Stimulated activated CD4-positive, alpha-beta T cell treated with anti-CD3 and anti-CD28 coated beads, Interleukin-2, amount 100 ng/mL, for 24 hours (primary cell): ENCODE measurements at places on chromosomes 7 and 10.

- no peak for DNase-seq
Measured at GRCh38 chr7:141695803-141696289, 6.1 kb downstream of the DENND11 start.

GRCh38 chr10:12974491-12975199 is 26.9 kb downstream of the CCDC3 start:
- no peak for DNase-seq

GRCh38 chr7:106163257-106163656 is 51.1 kb upstream of the SYPL1 start:
- no peak for DNase-seq

- no peak for DNase-seq
Measured at GRCh38 chr10:60977161-60978122, 33.5 kb upstream of the RHOBTB1 start.

- peak; percentile 21 for DNase-seq
Measured at GRCh38 chr10:60943316-60944057, 498 bp downstream of the RHOBTB1 start.

DNA sequence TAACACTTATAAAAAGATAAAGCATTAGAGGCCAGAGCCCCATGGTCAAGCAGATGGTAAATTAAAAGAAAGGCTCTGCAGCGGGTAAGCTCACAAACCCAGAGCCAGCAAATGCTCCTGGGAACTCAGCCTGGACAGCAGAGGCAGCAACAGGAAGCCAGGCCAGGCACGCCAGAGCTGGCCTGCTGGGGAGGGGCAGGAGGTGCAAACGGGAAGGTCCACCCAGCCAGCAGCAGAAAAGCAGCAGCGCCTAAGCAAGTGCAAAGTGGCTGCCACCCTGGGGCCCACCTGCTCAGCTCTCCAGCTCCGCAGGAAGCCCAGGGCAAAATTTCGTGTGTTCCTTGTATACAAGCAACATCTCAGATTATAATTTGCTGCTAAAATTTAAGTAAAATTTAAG is 82.7 kb upstream of the GPR22 start:
- DNase-seq, result no peak

DNA sequence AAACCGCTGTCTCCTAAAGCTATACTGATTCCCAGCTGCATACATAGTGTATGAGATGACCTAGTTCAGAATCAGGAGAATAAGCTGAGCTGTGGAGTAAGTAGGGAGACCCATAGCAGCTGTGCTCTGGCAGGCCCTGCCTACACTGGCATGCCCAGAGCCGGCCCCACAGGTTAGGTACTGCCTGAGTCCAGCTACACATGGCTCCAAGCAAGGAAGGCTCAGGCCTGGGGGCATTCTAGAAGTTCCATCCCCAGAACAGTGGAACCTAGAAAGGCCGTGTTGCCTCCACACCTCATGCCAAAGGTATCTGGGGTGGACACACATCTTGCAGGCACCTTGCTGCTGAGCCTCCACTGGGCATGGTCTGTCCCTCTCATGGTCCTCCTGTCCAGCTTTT is 195.7 kb upstream of the CDCA7L start:
- no peak for DNase-seq

- no peak for DNase-seq
Measured at GRCh38 chr10:29619241-29619669, 15.5 kb downstream of the SVIL start.

DNA sequence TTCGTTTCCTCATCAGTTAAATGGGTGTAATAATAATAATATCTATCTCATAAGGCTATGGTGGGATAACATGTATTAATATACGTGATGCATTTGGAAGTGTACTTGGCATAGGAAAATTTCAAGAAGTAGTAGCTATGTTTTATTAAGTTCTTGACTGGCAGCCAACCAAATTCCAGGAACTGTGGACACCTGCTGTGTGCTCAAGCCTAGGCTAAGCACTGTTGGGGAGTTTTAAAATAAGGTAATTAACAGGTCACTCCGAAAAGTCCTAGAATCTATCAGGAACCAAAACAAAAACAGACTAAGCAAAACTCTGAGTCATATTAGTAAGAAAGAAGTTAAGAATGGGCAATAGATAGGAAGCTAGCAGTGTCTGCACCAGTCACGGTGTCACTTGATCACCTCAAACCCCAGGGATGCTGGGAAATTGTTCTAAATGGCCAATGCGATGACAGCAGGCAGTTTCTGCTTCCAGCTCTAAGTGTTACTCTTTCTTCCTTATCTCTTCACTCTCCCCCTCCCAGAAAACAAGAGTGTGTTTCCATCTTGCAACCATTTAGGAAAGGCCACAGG is 92.0 kb upstream of the GDF10 start:
- no peak for DNase-seq

DNA sequence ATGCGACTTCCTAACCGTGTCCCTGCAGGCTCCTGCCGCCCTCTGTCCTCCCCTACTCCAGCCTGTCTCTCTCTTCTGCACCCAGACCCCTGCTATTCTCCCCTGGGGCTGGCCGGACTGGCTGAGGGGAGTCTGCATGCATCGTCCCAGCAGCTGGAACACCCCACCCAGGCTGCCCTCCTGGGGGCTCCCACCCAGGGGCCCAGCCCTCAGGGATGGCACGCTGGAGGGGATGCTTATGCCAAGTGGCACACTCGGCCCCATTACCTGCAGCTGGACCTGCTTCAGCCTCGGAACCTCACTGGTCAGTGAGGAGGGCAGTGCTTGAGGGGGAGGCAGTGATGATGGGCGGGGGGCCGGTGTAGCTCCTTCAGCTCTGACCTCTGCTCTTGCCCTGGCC is 21.7 kb upstream of the ZNF467 start:
- DNase-seq, result no peak

DNA sequence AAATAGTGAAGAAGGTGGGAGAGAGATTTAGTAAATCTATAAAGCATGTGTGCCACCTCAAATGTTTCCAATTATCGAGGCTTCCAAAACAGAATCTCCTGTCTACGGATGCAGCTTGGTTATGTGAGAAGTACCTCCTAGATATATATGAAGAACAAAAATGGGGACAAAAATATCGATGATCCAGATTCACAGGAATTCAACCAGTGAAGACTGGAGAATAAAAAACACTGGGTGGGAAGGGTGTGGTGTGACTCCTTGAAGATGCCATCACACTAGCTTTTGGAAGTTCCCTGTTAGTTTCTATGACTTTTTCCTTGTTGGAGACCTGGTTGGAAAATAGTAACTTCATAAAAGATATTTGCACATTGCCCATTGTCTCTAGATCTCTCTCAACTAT is 152.4 kb downstream of the LRRC4 start:
- DNase-seq, result no peak

GRCh38 chr10:65720901-65721300 is 1204.9 kb upstream of the LRRTM3 start:
- DNase-seq, result no peak

DNA sequence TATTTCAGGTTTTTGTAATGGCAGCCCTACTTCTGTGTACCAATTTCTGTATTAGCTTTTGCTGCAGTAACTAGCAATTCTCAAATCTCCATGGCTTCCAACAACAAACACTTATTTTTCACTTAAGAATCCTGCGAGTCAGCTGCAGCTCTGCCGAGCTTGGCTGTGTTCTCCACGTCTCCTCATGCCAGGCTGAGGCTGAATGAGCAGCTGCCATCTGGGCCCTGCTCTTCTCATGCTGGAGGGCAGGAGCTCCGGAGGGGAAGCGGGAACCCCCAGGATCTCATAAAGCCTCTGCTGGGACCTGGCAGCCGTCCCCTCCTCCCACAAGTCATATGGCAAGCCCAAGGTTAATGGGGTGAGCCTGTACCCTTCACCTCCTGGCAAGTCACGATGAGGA is 591.1 kb downstream of the SDK1 start:
- no peak for DNase-seq

DNA sequence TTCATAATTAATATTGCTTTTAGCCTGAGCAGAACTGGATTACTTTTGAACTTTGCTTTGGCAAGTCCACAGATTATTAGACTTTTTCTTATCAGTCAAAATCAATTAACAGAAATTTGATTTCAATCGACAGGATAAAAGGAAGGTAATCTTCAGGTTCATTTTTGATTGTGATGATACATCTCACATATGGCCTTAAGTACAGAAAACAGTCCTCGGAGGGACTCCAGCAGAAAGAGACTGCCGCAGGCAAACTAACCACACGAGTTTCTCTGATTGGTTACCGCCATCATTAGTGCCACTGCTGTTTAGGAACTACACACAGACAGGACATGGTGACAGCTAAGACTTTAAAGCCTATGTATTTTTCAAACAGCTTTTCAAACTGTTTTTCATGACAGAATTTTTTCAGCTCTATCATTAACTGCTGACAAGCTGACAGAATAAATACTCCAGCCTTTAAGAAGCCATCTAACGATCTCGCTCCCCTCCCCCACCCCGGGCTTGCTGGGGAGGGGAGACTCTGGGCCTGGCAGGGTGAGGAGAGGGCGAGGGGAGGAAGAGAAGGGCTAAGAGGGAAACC is 668.2 kb downstream of the KCNMA1 start:
- no peak for DNase-seq

- DNase-seq, result no peak
Measured at GRCh38 chr7:103712991-103713778, 267.2 kb upstream of the SLC26A5 start.

GRCh38 chr7:82506702-82507101 is 63.1 kb upstream of the CACNA2D1 start:
- DNase-seq, result no peak

GRCh38 chr10:77214799-77215198 is 422.8 kb downstream of the KCNMA1 start:
- no peak for DNase-seq

DNA sequence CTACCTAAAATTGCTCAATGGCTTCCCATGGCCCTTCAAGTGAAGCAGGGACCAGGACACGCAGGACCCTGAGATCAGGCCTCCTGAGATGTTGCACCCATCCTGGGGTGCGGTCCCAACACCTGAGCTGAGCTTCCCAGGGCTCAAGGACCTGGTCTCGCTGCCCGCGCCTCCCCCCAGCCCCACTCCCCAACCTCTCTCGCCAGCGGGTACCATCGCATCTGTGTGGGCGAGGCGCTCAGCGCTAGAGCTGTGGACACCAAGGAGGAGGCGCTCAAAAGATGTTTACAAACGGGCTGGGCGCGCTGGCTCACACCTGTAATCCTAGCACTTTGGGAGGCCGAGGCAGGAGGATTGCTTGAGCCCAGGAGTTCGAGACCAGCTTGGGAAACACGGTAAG is 7.4 kb upstream of the CRYGN start:
- DNase-seq, result no peak

DNA sequence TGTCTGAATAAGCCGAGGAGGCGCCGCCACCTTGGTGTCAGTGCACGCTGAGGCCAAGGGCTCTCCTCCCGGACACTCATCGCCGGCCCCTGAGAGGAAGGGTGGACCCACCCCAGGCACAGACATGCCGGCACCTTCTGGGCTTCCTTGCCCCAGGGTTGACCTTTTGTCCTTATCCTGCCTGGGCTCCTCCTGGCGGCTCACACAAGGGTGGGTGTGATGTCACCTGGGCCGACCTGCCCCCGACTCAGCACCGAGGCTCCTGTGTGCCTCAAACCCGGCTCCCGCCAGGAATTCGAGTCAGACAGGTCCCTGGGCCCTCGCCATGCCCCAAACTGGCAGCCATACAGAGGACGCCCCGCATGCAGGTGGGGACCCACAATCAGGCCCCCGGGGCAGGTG is 17.7 kb upstream of the CFAP46 start:
- no peak for DNase-seq

DNA sequence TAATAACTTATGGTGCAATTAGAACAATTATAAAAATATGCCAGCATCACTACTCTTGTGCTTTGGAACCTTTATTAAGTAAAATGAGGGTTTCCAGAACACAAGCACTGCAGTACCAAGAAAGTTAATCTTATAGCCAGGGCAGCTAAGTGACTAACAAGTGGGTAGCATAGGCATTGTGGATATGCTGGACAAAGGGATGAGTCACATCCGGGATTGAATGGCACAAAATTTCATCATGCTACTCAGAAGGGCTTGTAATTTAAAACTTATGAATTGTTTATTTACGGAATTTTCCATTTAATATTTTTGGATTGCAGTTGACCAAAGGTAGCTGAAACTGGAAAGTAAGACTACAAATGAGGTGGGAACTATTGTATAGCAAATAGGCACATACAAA is 250.6 kb downstream of the C7orf25 start:
- no peak for DNase-seq

DNA sequence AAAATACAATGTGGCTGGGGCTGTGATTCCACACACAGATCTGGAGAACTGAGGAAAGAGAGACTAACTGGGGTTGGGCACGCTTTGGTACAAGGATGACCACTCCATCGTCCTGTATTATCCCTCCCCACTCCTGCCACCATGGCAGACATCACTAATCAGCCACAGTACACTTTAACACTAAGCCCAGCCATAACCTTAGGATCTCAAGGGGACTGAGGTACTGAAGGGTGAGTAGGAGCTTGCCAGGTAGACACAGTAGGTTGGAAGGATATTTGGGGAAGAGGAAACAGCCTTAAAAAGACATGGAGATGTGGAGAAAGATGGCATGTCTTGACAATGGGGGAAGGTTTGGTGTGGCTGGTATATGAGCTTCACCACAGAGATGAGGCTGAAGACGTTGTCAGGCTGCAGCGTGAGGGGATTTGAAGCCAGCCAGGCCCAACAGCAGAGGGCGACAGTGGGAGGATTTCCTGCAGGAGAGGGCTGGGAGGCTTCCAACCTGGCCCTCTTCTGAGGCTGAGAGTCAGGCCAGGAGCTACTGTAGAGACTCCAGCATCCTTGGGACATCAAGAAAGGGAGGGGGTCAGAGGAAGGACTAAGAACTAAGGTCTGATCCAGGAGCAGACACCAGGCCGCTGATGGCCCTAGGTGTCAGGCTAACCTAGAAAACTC is 58.6 kb upstream of the COL13A1 start:
- DNase-seq, result peak; percentile 53

GRCh38 chr7:150962553-150963399 is 15.3 kb downstream of the KCNH2 start:
- peak; percentile 66 for DNase-seq

DNA sequence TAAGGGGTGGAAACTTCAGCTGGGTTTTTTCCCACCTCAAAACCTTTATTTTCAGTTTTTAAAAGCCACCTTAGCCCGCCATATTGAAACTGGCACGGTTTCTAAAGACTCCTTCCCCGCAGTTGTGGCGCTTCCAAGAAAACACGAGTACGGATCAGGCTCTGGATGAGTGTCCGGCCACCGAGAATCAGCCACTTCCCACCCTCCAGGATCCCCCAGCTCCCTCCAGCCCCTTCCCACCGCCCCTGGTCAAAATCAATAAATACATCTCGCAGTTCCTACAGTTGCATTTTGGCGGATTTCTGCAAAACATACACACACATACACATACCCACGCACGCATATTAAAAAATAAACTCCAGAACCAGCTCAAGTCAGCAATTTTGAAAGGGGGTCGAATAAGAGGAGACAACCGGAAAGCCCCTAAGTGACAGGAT is 1.1 kb downstream of the SFMBT2 start:
- peak; percentile 36 for DNase-seq

DNA sequence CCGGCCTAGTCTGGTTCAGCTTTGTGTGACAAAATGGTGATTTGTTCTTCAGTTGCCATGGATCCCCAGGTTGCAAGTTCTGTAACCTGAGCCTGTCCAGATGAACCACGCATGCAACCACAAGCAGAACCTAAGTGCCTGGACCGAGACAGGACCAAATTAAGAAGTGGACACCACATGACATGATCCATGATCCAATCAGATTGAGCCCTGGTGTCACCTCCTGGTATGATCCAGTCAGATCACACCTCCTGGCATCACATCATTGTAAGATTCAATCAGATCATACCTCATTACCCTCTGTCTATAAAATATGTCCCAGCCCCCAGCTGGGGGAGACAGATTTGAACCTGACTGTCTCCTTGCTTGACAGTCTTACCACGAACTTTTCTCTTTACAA is 70.0 kb downstream of the MALSU1 start:
- DNase-seq, result no peak

- no peak for DNase-seq
Measured at GRCh38 chr10:69356187-69356586, 60.5 kb downstream of the TACR2 start.
